IPS-NIHi11 (cell line): ENCODE measurements at places on chromosomes 1 and 21.

GRCh38 chr1:84835169-84835568, 57.8 kb downstream of the LPAR3 start:
- DNase-seq = no peak

GRCh38 chr1:39808784-39809517, 20.3 kb upstream of the BMP8B start:
- no peak for DNase-seq

DNA sequence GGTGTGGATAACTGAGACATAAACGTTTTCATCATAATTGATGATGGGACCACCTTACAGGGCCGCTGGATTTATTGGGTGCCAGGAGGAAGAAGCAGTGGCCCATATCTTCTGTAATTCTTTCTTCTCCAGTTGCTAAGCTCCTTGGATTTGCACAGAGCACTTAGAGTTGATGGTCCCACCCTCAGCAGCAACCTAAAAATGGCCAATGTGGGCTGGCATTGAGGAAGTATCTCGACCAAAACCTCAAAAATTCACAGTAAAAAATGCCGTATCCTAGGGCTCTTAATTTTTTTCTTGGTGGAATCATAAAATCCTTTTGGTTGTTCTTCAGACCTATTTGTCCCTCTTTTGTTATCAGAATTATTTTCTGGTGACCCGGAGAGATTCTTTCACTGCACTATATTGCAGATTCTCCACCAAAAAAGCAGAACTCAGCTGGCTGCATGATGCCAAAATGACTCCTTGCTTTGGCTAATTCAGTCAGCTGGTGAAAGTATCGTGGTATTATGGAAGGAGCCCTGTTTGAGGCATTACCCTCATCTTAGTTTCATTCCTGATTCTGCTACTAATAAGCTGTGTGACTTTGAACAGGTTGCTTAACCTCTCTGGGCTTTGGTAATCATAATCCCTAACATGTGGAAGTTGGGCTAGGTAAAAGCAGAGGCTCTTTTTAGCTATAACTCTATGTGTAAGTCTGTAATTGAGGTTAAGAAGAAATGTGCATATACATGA, 27.6 kb downstream of the KIRREL1 start:
- DNase-seq = no peak

DNA sequence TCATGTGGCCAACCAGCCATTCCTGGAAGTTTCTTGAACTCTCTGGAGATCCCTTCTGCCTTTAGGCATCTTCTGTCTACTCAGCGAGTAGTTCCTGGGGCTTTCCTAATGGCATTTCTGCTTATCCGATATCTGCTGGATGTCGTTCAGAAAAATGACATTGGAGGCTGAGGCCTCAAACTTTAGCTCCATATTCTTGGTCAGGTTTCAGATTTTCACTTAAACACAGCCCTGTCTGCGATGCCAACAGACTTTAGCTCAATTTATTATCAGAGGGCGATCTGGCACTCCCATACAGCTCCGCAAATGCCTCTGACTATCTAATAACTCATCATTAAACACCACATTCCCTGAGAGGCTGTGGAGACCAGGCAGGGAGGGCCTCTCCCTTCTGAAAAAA, 46.3 kb upstream of the ETS2 start:
- no peak for DNase-seq

DNA sequence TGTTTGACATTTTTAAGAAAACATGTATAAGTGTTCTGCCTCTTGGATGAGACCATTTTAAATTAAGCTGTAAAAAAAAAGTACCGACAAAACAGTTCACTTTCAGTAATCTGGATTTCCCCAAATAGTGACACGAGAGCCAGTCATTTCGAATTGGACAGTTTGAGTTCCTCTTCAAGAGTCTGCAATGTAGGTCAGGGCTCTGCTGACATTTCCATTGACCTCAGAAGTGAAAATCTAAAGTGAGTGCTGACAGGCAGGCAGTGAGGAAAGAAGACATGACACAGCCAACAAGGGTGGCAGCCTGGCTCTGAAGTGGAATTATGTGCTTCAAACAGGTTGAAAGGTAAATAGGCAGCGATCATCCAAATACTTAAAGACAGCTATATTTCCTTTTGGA, at the start of gene IL23R:
TSS of gene IL23R (plus strand) at position 259 of the 400 bp plus-strand sequence. CDS start 1,667 bp downstream, outside the sequence.
- no peak for DNase-seq

DNA sequence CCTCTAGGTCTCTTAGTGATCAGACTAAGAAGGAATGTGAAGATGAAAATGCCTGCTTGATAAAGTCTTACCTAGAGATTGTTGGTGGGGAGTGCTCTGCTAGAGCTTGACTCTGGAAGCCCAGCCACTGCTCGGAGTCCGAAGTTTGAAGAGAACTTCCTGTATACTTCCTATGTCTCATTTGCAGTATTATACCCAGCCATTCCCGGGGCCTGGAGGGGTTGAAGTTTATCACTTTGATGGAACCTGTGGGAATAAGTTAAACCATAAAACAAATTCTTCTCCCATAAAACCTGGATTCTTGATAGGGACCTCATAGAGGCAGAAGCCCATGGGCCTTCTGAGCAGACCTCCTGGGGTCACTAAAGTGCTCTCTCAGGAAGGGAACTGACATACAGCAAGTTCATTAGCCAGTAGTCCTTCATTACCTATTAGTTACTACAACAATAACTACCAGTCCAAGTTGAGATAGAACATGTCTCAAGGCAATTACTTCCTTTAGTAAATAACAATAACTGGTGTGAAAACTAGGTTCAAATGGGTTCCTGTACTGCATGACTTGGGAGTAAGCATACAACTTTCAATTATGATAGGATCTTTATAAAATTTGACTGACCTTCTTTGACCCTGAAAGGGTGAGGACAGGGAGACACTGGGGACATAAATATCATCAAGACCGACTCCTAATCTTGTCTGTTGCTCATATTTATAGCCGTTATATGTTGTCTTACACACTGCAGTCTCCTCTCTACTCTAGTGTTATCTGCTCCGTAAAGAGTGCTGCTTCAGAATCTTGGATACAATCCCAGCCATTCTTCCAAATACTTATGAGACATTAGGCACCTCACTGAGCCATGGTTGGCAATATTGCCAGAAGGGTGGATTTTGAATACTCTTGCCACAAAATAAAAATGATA, at the start of gene OR6N1:
TSS of gene OR6N1 (minus strand) at position 246 of the 917 bp plus-strand sequence. CDS start 5,513 bp downstream, outside the sequence.
- no peak for DNase-seq

GRCh38 chr1:172176206-172176605, 244.3 kb upstream of the C1orf105 start:
- no peak for DNase-seq

DNA sequence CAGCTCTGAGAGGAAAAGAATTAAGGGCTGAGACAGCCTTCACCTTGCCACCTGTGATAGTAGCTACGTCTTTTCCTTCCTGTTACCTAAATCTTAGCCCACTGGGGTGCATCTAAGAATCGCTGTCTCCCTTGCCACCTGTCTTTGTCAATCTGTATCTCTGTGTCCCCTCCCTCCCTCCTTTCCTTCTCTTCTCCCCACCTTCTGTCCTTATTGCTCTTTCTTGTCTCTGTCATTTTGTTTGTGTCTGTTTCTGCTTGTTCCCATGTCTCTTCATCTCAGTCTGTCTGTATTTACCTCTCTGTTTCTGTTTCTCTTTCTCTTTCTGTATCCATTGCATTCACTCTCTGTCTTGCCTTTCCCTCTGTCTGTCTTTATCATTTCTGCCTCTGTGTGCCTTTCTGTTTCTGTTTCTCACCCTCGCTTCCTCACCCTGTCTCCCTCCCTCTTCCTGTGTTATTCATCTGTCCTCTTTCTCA, 30.2 kb downstream of the SLC22A15 start:
- no peak for DNase-seq

DNA sequence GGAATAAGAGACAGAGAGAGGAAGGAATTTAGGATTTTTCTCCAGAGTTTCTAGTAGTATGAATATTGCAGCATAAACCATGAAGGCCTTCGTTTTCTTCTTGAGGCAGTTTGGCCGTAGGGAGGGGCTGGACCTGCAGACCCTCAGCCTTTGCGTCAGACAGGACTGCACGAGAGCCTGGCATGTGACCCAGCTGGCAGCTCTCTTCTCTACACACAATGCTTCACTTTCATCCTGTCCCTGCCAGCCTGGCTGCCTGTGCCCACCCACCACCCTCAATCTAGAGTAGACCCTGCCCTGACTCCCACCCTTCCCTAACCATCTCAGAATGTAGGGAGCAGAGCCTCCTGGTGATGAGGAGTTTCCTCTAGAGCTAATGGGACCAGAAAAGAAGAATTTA, 1.6 kb downstream of the CA14 start:
- DNase-seq = no peak

DNA sequence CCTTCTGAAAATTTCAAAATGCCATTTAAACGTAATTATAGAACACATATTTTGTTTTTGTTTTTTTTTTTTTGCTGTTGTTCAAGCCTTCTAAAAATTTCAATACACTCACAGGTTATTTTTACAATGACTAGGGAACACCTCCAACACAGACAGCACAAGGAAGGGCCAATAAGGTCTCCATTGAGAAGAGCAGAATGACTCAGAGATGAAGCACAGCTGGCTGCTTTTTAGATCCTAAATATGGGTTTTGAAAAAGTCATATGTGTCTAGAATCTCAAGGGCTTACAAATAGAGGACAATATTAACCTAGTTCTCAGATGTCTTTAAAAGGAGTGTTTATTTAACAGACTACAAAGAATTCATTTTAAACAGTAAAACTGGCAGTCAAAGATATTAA, 104.6 kb downstream of the NEGR1 start:
- DNase-seq = no peak

GRCh38 chr1:159066108-159066507, 10.5 kb downstream of the AIM2 start:
- DNase-seq = no peak
